Pancreas (tissue), 10 donors: ENCODE measurements at places on chromosomes 13 and 19. TPM values are rescaled to one million over a fixed set of nuclear protein-coding genes. Genes with fewer than 3 reads are reported as not detected.

CCDC8 gene
- 22.0 TPM for total RNA-seq

FUT6 gene
- total RNA-seq, result 2.5 TPM

LILRB3 gene
- total RNA-seq, result 4.9 TPM

ZNF563 gene
- 2.3 TPM for total RNA-seq

FGF22 gene
- 0.22 TPM for total RNA-seq

XAB2 gene
- 27.9 TPM for total RNA-seq

PCSK4 gene
- 2.5 TPM for total RNA-seq

CBY2 gene
- not detected for total RNA-seq

DNA sequence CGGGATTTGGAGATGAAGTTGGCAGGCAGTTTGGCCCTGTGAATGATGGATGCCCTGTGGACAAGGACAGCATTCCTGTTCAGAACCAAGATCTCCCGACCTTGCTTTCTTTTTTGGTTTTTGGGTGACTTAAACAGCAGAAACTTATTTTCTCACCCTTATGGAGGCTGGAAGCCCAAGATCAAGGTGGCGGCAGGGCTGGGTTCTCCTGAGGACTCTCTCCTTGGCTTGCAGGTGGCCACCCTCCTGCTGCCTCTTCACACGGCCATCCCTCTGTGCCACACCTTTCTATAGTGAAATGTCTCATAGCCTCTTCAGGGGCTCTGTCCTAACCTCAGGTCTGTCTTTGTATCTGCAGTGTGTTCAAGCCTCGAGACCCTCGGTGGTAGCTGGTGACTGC lies 14.0 kb downstream of the ZNF333 start:
- peaks cover 75% of the 10 kb centered on the region for H3K36me3 ChIP-seq
- no peak overlapping the region for H3K4me3 ChIP-seq
- H3K27ac ChIP-seq, result no peak overlapping the region
- H3K4me1 ChIP-seq, result no peaks in the 10 kb centered on the region
- no peak for DNase-seq

GRCh38 chr13:99263126-99263785 lies 5.1 kb upstream of the GPR18 start:
- no peaks in the 10 kb centered on the region for H3K27me3 ChIP-seq
- no peak overlapping the region for H3K27ac ChIP-seq

- no peaks in the 10 kb centered on the region for H3K27me3 ChIP-seq
- H3K36me3 ChIP-seq, result no peaks in the 10 kb centered on the region
- H3K4me1 ChIP-seq, result no peaks in the 10 kb centered on the region
Observed at GRCh38 chr13:63628310-63628709, 2212.7 kb upstream of the PCDH20 start.

DNA sequence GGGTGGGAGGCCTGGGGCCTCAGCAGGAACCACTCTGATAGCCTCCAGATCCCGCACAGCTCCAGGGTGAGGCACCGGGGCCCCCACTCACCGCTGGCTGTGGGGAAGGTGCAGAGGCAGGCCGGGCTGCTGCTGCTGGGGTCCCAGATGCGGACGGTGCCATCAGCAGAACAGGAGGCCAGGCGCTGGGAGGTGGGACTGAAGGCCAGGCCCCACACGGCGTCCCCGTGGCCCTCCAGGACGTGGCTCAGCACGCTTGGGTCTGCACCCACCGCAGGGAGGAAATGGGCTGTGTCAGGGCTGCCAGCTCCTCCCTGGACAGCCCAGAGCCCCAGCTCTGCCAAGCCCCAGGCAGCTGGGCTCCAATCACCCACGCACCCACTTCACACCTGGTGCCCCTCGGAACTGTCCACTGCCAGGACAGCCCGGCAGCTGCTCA lies 6.1 kb upstream of the PRKD2 start:
- no peak for DNase-seq
- H3K4me3 ChIP-seq, result no peak overlapping the region
- H3K27ac ChIP-seq, result no peak overlapping the region
- peaks cover 17% of the 10 kb centered on the region for H3K36me3 ChIP-seq
- H3K27me3 ChIP-seq, result no peaks in the 10 kb centered on the region
- no peaks in the 10 kb centered on the region for H3K4me1 ChIP-seq

DNA sequence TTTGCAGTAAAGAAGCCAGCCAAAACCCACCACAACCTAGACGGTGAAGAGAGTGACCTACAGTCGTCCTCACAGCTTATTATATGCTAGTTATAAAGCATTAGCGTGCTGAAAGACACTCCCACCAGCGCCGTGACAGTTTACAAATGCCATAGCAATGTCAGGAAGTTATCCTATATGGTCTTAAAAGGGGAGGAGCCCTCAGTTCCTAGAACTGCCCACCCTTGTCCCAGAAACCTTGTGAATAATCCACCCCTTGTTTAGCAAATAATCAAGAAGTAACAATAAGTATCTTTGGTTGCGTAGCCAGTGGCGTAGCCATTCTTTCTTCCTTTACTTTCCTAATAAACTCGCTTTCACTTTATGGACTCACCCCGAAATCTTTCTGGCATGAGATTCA lies 227.9 kb upstream of the ARGLU1 start:
- DNase-seq, result no peak
- H3K36me3 ChIP-seq, result no peaks in the 10 kb centered on the region
- H3K4me1 ChIP-seq, result no peaks in the 10 kb centered on the region
- no peaks in the 10 kb centered on the region for H3K27me3 ChIP-seq

GRCh38 chr13:40445557-40445990 lies 220.9 kb downstream of the FOXO1 start:
- H3K36me3 ChIP-seq, result no peaks in the 10 kb centered on the region
- peaks cover 29% of the 10 kb centered on the region for H3K4me1 ChIP-seq
- peak overlapping the region; percentile 58 for H3K27ac ChIP-seq
- H3K4me3 ChIP-seq, result no peak overlapping the region
- DNase-seq, result peak; percentile 79

DNA sequence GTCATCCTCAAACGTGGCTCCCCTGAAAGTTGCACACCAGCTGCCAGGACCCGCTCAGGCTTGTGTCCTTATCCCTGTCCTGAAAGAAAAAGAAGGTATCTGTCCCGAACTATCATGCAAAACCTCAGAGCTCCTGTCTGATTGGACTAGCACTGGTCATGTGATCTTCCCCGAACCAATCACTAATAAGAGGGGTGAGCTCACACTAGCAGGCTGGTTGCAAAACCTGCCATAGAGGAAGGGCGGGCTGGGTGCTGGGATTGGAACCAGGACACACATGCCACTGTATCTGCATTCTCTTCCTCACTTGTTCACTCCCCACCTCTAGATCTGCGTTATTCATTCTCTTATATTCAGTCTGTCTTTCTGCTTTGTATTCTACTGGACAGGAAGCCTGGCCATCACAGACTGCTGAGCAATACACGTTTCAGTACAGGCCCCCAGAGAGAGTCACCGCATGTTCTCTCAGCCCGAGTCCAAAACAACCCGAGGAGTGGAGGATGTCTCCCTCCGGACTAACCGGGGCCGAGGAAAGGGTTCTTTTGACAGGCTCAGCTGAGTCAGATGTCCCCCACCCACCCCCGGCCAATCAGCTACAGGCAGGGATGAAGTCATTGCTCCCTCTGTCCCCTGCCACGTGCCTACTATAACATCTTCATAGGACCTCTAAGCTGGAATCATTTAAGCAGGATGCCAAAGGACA lies 97.7 kb downstream of the SIPA1L3 start:
- H3K36me3 ChIP-seq, result no peaks in the 10 kb centered on the region
- DNase-seq, result no peak
- H3K27ac ChIP-seq, result no peak overlapping the region
- no peaks in the 10 kb centered on the region for H3K4me1 ChIP-seq
- H3K4me3 ChIP-seq, result no peak overlapping the region

- DNase-seq, result no peak
- H3K36me3 ChIP-seq, result no peaks in the 10 kb centered on the region
- no peaks in the 10 kb centered on the region for H3K4me1 ChIP-seq
- H3K4me3 ChIP-seq, result no peak overlapping the region
- no peaks in the 10 kb centered on the region for H3K27me3 ChIP-seq
- H3K27ac ChIP-seq, result no peak overlapping the region
Observed at GRCh38 chr13:35460061-35460460, 16.4 kb downstream of the MAB21L1 start.

DNA sequence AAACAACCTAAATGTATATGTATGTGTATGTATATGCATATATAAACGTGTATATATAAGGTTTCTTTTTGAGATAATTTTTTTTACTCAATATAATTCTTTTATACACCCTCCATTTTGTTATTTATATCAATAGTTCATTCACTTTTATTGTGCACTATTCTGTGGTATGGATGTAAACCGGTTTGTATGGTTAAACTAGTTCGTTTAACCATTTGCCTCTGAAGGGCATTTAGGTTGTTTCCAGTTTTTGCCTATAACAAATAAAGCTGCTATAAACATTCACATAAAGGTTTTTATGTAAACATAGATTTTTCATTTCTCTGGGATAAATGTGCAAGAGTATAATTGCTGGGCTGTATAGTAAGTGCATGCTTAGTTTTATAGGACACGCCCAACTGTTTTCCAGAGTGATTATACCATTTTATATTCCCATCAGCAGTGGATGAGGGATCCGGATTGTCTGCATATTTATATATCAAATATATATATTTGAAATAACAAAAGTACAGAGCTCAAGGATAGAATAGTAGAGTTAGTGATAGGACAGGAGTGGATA lies 380.3 kb downstream of the TSHZ3 start:
- no peak overlapping the region for H3K27ac ChIP-seq
- DNase-seq, result no peak
- H3K36me3 ChIP-seq, result no peaks in the 10 kb centered on the region
- no peaks in the 10 kb centered on the region for H3K27me3 ChIP-seq
- no peak overlapping the region for H3K4me3 ChIP-seq

DNA sequence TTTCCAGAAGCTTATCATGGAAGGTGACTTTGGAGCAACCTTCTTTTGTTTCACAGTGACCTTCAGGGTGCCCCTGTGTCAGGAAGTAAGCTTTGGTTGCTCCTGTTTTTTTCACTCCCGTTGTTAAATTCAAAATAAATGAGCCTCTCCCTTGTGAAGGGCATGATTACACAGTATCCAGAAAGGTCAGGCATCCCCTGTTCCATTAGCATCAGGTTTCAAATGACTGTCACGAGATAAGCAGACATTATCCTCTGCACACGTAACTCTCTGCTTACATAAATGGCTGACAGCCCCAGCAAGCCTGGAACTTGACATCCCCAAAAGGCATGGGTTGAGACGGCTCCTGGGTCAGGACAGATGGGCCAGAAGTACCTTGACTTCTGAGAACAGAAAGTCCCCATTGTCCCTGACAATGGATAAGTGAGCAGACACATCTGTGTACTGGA lies 52.0 kb downstream of the RAB20 start:
- H3K4me1 ChIP-seq, result peaks cover 19% of the 10 kb centered on the region
- no peak for DNase-seq
- H3K36me3 ChIP-seq, result no peaks in the 10 kb centered on the region
- H3K4me3 ChIP-seq, result no peak overlapping the region
- no peaks in the 10 kb centered on the region for H3K27me3 ChIP-seq

DNA sequence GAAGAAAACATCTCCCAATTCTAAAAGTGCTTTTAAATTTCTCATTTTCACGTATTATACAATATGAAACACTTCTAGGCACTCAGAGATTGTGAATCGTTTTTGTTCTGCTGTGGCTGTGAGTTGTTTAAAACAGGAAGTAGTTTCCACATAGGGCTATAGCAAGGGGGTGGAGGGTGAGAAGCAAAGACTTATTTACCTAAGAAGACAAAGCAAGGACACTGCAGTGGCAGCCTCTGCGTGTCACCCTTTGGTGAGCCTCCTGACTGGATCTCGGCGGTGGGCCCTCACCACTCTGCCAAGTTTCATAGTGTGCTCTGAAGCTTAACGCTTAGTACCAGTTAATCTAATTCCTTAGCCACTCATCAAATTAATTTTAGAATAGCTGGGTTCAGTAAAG lies 56.8 kb downstream of the TNFSF13B start:
- DNase-seq, result no peak
- no peaks in the 10 kb centered on the region for H3K4me1 ChIP-seq
- H3K36me3 ChIP-seq, result no peaks in the 10 kb centered on the region
- no peaks in the 10 kb centered on the region for H3K27me3 ChIP-seq
- H3K27ac ChIP-seq, result no peak overlapping the region

- no peaks in the 10 kb centered on the region for H3K4me1 ChIP-seq
- no peaks in the 10 kb centered on the region for H3K36me3 ChIP-seq
- H3K4me3 ChIP-seq, result no peak overlapping the region
- H3K27ac ChIP-seq, result peak overlapping the region; percentile 22
- H3K27me3 ChIP-seq, result no peaks in the 10 kb centered on the region
Observed at GRCh38 chr19:18429717-18430416, 8.1 kb downstream of the ISYNA1 start.

DNA sequence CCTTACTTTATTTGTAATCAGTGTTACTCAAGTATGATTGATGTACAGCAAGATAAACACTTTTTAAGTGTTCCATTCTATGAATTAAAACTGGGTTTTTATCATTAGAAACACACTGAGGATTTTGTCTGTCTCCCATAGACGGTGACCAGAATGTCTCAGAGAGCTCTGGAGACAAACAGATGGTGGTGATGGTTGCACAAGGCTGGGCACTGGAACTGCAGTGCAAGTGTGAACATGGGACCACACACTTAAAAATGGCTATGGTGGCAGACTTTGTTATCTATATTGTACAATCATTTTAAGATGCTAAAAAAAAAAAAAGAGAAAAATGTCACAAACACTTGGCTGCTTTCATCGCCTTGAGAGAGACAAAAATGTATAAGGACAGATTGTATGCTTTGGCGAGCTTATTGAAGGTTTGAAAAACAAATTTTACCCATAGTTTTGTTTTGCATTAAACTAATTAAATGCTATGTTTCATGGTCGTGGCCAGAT lies 273.0 kb downstream of the SHISA2 start:
- DNase-seq, result no peak
- no peaks in the 10 kb centered on the region for H3K36me3 ChIP-seq
- H3K27me3 ChIP-seq, result no peaks in the 10 kb centered on the region
- no peak overlapping the region for H3K4me3 ChIP-seq

GRCh38 chr19:35509018-35509652 lies 4.3 kb downstream of the DMKN start:
- H3K27ac ChIP-seq, result peak overlapping the region; percentile 80
- H3K4me3 ChIP-seq, result peak overlapping the region; percentile 51
- no peaks in the 10 kb centered on the region for H3K27me3 ChIP-seq
- peaks cover 8% of the 10 kb centered on the region for H3K36me3 ChIP-seq

DNA sequence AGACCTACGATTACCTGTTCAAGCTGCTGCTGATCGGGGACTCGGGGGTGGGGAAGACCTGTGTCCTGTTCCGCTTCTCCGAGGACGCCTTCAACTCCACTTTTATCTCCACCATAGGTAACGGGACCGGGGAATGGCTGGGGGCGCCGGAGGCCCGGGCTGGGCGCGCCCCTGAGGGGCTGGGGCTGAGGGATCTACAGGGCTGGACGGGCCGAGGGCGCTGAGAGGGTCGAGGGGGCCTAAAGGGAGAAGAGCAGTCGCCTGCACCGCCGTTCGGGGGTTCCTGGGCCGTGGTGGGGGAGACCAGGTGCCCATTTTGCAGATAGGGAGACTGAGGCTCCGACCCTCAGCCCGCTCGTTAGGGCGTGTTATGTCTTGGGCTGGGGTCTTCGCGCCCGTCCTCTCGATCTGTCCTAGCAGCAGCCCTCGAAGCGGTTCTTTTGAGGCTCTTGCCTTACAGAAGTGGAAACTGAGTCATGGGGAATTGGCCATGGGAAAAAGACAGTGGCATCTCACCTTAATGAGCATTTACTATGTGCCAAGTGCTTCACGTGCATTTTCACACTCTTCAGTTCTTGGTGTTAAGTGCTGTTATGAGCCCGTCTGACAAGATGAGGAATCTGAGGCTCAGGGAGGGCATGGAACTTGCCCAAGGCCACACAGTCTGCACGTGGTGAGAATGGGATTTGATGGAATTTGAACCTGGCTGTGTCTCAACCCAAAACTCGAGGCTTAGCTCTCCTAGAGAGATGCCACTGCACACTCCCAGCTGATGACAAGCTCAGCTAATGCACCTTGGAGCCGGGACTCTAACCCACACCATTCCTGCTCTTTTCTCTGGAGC lies 442 bp downstream of the RAB8A start:
- H3K36me3 ChIP-seq, result no peaks in the 10 kb centered on the region
- peak overlapping the region; percentile 83 for H3K4me3 ChIP-seq
- H3K4me1 ChIP-seq, result peaks cover 9% of the 10 kb centered on the region
